Stomach (tissue), 19 donors: ENCODE measurements at places on chromosomes 7 and 10. TPM values are rescaled to one million over a fixed set of nuclear protein-coding genes. Genes with fewer than 3 reads are reported as not detected.

PTN gene
- 6.7 TPM for total RNA-seq

VIPR2 gene
- 1.2 TPM for total RNA-seq

BUB3 gene
- total RNA-seq = 51.3 TPM

NUTM2B gene
- not detected for total RNA-seq

GRCh38 chr10:63935705-63936104 is 414.5 kb downstream of the REEP3 start:
- H3K4me3 ChIP-seq = no peak overlapping the region
- H3K27me3 ChIP-seq = no peaks in the 10 kb centered on the region
- H3K4me1 ChIP-seq = no peaks in the 10 kb centered on the region
- H3K36me3 ChIP-seq = no peaks in the 10 kb centered on the region
- DNase-seq = no peak

- H3K27me3 ChIP-seq = no peaks in the 10 kb centered on the region
- peak overlapping the region; percentile 59 for H3K4me3 ChIP-seq
- DNase-seq = peak; percentile 59
- H3K4me1 ChIP-seq = peaks cover 37% of the 10 kb centered on the region
- no peaks in the 10 kb centered on the region for H3K36me3 ChIP-seq
- peak overlapping the region; percentile 70 for H3K27ac ChIP-seq
Observed at GRCh38 chr7:47536661-47537611, 45.0 kb downstream of the TNS3 start.

DNA sequence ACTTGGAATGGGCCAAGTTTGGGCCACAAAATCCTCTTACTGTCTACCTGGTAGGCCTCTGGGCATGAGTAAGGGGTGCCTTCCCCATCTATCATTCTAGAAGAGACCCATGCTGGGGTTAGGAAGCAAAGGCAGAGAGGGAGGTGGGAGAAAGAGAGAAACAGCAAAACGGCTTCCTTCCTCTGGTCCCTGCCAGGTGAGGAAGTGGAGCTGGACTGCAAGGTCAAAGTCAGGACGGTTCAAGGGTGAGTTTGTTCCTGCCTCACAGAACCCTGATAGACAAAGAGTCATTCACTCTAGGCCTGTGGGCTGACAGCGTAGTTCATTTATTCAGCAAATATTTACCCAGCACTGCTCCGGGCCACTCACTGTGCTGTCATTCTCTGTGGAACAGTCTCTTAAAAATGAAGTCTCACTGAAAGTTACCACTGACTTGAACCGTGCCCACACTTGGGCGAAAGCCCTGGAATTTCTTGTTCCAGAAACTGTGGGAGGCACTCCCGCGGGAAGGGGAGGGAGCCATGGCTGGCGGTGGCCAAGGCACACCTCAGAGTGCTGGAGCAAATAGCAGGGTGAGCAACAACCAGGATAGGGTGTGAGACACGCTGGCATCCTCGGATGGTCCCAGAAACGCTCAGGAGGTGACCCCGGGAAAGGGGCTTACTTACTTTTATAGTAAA is 26.2 kb upstream of the ECHDC3 start:
- H3K36me3 ChIP-seq = no peaks in the 10 kb centered on the region
- H3K27me3 ChIP-seq = no peaks in the 10 kb centered on the region
- H3K4me3 ChIP-seq = no peak overlapping the region
- H3K27ac ChIP-seq = peak overlapping the region; percentile 74
- H3K4me1 ChIP-seq = peaks cover 10% of the 10 kb centered on the region
